ENCODE measurements at places on chromosomes 5 and 9. TPM values are rescaled to one million over a fixed set of nuclear protein-coding genes. Genes with fewer than 3 reads are reported as not detected.

AGXT2 gene
- polyA plus RNA-seq = not detected

CCDC192 gene
- polyA plus RNA-seq = not detected

GRCh38 chr9:82367016-82367415, 378.4 kb downstream of the SPATA31D1 start:
- no peaks in the 10 kb centered on the region for H3K27me3 ChIP-seq
- DNase-seq = no peak
- no peak overlapping the region for H3K4me3 ChIP-seq
- H3K36me3 ChIP-seq = no peaks in the 10 kb centered on the region
- H3K27ac ChIP-seq = no peak overlapping the region

CMYA5 gene
- polyA plus RNA-seq = 0.19 TPM

DNA sequence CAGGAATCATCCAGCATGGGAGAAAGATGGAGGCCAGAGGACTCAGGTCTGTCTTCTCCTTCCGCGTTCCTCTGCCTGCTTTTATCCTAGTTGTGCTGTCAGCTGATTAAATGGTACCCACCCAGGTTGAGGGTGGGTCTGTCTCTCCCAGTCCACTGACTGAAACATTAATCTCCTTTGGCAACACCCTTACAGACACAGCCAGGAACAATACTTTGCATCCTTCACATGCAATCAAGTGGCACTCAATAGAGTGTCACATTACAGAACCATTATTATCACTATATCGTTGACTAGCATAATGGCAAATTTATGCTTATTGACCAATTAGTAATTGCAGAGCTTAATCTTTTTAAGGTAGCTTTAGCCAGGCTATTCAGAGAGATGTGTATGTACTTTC, 64.8 kb downstream of the UNC13B start:
- H3K27ac ChIP-seq = no peak overlapping the region
- no peaks in the 10 kb centered on the region for H3K27me3 ChIP-seq
- no peaks in the 10 kb centered on the region for H3K4me1 ChIP-seq

DNA sequence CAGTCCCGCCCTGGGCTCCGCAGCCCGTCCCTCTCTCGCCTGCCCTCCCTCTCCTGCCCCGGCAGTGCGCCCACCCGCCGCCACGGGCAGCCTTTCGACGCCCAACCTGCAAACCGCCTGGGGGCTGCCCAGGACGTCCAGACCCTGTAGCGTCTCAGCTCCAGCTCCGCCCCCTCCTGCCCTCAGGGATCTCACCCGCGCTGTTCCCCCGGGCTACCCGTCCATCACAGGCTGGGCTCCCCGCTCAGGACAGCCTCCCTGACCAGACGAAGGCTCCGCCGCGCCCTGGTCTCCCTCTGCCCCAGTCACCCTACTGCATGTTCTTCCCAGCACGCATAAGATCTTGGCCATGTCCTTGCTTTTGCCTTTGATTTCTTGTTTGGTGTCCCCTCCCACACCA, 1.4 kb downstream of the RASGEF1C start:
- no peak overlapping the region for H3K27ac ChIP-seq
- no peaks in the 10 kb centered on the region for H3K36me3 ChIP-seq
- peaks cover 14% of the 10 kb centered on the region for H3K27me3 ChIP-seq
- no peak overlapping the region for H3K4me3 ChIP-seq
- DNase-seq = no peak

TAF11L5 gene
- polyA plus RNA-seq = not detected

DNA sequence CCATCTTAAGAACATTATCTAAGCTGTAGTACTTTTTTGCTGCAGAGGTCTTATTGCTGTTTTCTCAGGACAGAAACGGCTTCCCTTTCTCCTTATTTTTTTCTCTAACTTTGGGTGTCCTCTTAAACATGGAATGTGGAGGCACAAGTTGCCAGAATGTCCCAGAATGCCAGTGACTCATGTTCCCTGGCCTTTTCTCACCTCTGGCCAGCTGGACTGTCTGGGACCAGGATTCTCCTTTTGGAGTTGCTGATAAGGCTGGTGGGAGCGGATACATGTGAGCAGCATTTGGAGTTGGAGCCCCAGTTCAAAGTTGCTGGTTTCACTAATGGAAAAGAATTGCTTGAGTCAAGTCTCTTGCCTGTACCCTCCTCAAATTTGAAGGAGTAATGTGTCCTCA, 112.8 kb downstream of the ARHGAP26 start:
- no peak overlapping the region for H3K4me3 ChIP-seq
- no peaks in the 10 kb centered on the region for H3K4me1 ChIP-seq
- no peak overlapping the region for H3K27ac ChIP-seq
- H3K36me3 ChIP-seq = no peaks in the 10 kb centered on the region
- DNase-seq = no peak

KIF27 gene
- polyA plus RNA-seq = 2.1 TPM

- no peaks in the 10 kb centered on the region for H3K4me1 ChIP-seq
- H3K4me3 ChIP-seq = no peak overlapping the region
- H3K36me3 ChIP-seq = no peaks in the 10 kb centered on the region
- no peaks in the 10 kb centered on the region for H3K27me3 ChIP-seq
These were observed 6.2 kb downstream of the PDLIM4 start for GRCh38 chr5:132263548-132264261.

GRCh38 chr5:124816381-124816780, 69.9 kb upstream of the ZNF608 start:
- no peak overlapping the region for H3K27ac ChIP-seq
- no peaks in the 10 kb centered on the region for H3K27me3 ChIP-seq
- no peak for DNase-seq
- no peak overlapping the region for H3K4me3 ChIP-seq

- H3K4me3 ChIP-seq = no peak overlapping the region
- H3K27me3 ChIP-seq = no peaks in the 10 kb centered on the region
- H3K4me1 ChIP-seq = no peaks in the 10 kb centered on the region
- H3K36me3 ChIP-seq = no peaks in the 10 kb centered on the region
- DNase-seq = no peak
These were observed 70.3 kb downstream of the STK32A start for GRCh38 chr5:147305147-147305546.

DNA sequence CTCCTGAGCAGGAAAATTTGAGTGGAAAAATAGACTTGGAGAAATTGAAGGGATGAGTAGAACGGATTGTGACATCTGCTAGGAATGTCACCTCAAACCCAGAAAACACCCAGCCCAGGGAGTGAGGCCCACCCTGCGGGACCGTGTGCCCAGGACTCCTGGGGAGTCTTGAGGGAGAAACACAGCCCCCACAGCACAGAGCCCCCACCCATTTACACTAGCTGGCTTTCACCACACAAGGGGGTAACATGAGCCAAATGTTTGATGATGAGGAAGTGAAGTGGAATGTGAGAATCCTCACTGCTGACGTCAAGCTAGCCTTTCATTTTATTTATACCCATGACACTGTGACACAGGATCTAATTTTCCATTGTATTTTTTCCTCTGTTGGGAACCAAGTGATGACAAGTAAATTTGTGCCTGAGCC, 42.8 kb upstream of the PDE8B start:
- H3K36me3 ChIP-seq = no peaks in the 10 kb centered on the region
- no peak overlapping the region for H3K27ac ChIP-seq
- H3K27me3 ChIP-seq = no peaks in the 10 kb centered on the region
- no peak overlapping the region for H3K4me3 ChIP-seq
- no peak for DNase-seq
- H3K4me1 ChIP-seq = no peaks in the 10 kb centered on the region

- H3K27ac ChIP-seq = no peak overlapping the region
- H3K27me3 ChIP-seq = no peaks in the 10 kb centered on the region
- no peak overlapping the region for H3K4me3 ChIP-seq
- no peaks in the 10 kb centered on the region for H3K4me1 ChIP-seq
- no peak for DNase-seq
These were observed 24.3 kb upstream of the PITX1 start for GRCh38 chr5:135058331-135058732.

TMEM215 gene
- polyA plus RNA-seq = not detected

DNA sequence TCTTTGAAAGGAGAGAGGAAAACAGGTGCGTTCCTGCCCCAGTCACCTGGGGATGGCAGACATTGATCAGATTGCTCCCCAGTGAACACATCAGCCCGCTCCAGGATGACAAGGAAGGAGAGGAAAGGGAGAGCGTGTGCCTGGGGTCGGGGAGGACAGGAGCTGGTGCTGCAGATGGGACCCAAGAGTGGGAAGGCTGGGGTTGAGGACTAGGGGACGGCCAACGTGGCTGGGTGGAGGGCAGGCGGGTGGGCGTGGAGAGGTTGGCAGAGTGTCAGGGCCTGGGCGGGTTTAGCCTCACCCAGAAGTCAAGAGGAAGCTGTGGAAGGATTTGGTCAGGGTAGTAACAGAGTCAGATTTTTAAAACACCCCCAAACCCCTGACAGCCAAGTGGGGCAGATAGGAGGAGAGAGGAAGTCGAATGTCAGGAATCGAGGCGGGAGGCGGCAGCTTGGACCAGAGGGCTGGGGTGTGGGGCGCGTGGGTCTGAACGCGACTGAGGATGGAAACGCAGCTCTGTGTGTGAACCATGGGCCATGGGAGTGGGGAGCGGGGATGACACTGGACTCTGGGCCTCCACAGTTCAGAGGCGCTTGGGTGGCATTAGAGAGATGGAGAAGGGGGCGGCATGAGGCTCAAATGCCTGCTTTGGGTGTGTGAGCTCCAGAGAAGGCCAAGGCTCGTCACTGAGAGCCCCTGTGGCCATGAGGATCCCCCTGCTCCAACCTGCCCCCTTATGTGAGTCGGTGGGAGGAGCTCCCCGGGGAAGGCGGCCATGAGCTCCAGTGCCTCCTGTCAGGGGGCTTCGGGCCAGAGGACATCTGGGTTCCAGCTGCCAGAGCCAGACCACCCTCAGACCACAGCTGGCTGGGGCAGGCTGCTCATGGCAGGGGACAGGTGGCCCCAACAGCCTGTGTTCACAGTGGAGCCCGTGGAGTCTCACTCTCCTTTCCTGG, 24.6 kb downstream of the LAMC3 start:
- no peak overlapping the region for H3K4me3 ChIP-seq
- H3K27me3 ChIP-seq = peaks cover 10% of the 10 kb centered on the region
- H3K27ac ChIP-seq = no peak overlapping the region
- H3K36me3 ChIP-seq = no peaks in the 10 kb centered on the region

DOK3 gene
- polyA plus RNA-seq = 0.69 TPM

SV2C gene
- 0.02 TPM for polyA plus RNA-seq

BAAT gene
- 0.08 TPM for polyA plus RNA-seq

- no peak for DNase-seq
- no peaks in the 10 kb centered on the region for H3K36me3 ChIP-seq
- H3K4me1 ChIP-seq = peaks cover 7% of the 10 kb centered on the region
- no peak overlapping the region for H3K4me3 ChIP-seq
- H3K27ac ChIP-seq = no peak overlapping the region
These were observed 16.5 kb upstream of the ODF2 start for GRCh38 chr9:128439273-128439672.

GRCh38 chr5:151243564-151243963, 9.4 kb upstream of the GM2A start:
- peaks cover 21% of the 10 kb centered on the region for H3K4me1 ChIP-seq
- H3K4me3 ChIP-seq = no peak overlapping the region
- no peaks in the 10 kb centered on the region for H3K36me3 ChIP-seq
- H3K27ac ChIP-seq = no peak overlapping the region
- H3K27me3 ChIP-seq = no peaks in the 10 kb centered on the region

- no peaks in the 10 kb centered on the region for H3K36me3 ChIP-seq
- no peak overlapping the region for H3K27ac ChIP-seq
- H3K4me3 ChIP-seq = no peak overlapping the region
- peaks cover 22% of the 10 kb centered on the region for H3K4me1 ChIP-seq
These were observed 180.5 kb downstream of the RAB3C start for GRCh38 chr5:58763390-58763789.

DNA sequence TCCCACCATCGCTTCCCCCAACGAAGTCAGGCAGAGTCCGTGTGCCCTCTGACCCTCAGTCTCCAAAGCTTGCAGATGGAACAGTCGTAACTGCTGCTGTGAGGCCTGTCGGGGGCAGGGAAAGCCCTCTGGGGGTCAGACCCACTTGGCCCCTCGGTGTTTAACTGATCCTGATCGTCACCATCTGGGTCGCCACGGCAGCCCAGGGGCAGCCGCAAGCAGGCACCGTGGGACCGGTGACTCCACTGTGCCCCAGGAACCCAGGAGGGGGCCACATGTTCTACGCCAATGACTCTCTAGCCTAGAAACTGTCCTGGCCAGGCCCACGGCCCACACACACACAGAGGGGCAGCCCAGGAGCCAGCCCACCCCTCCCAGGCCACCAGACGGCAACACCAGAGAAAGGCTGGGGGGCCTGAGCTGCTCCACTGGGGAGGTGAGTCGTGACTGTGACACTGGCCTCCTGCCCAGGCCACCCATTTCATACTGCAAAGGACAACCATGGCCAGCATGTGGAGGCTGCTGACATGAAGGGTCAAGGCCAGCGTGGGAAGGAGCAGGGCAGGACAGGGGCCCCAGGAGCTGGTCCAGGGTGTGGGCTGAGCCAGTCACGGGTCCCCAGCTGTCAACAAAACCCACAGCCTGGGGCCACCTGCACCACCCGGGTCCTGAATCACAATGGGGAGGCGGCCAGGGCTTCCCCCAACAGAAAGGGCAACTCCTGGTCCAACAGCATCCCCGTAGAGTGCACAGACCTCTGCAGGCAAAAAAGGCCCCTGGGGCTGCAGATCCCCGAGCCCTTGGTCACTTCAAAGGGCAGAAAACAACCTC, 20.8 kb downstream of the VAV2 start:
- no peak for DNase-seq
- no peak overlapping the region for H3K4me3 ChIP-seq
- no peak overlapping the region for H3K27ac ChIP-seq

DNA sequence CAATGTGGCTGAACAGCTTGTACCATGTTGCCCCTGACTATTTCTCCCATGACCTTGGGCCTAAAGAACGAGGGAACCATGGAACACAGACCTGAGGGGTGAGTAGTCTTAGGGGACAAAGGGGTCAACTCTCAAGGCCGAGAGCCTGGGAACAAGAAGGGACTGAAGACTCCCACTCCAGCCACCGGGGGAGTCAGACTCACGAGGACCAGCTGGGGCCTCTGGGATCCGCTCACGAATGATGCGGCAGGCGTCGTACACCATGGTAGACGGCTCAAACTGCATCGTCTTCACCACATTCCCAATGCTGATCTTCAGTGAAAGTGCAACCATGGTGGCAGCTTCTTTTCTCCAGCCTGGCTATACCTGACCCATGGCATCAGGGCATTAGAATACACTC, 6.6 kb downstream of the TLN1 start:
- DNase-seq = no peak
- H3K27me3 ChIP-seq = no peaks in the 10 kb centered on the region
- no peak overlapping the region for H3K4me3 ChIP-seq

TMEFF1 gene
- polyA plus RNA-seq = not detected

DNA sequence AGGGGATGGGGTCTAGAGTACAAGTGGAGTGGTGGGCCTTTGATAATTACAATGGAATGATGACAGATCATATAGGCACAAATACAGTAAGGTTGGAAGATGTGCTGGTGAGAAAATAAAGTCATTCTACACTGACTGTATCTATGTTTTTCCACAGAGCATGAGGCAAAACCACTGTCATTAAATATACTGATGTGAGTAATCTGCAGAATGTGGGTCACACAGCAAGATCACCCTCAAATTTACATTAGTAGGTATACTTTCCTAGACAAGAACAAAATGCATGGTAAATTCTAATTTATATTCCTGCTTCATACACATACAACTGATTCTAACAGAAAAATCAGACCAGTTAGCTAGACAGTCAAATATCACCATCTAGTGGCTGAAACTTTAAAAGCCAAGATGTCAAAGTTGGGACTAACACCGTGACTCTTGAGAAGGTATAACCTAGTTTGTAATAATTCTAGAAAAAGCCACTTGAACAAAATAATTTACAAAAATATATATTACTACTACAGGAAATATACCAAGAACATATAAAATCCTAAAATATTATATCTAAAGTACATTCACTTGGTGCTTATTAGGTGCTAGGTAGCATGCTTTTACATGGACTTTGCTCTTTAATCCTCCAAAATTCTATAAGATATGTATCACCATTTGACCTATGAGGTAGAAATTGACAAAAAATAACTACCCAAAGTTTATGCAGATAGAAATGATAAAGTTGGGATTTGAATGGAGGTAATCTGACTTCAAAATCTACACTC, 19.5 kb downstream of the TTC33 start:
- no peaks in the 10 kb centered on the region for H3K4me1 ChIP-seq
- peak; percentile 55 for DNase-seq

TIGD6 gene
- polyA plus RNA-seq = 1.3 TPM

Data from CD4-positive, alpha-beta memory T cell (primary cell).